AG04450 (cell line): ENCODE measurements at places on chromosomes 2 and 18.

DNA sequence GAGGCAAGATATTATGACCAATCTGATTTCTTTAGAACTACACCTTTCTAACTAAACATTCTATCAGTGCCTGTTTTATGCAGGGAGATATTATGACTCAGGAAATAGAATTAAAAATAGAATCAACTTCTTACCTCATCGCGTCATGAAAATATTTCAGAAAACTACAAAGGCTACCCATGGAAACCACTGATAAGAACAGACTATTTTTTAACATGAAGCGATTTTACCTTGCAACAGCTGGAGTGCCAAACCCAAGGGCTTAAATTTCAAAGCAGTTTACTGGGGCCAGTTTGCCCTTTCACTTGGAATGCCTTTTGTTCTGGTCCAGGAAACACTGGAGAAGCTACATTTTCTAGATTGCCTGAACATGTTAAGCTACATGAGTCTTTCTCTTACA is 304.8 kb upstream of the CCDC68 start:
- no peak for DNase-seq

GRCh38 chr2:58030771-58031170 is 15.8 kb upstream of the VRK2 start:
- DNase-seq, result no peak

- no peak for DNase-seq
Measured at GRCh38 chr2:230170532-230170931, 49.3 kb downstream of the SP110 start.

GRCh38 chr2:222671259-222672067 is at the start of gene MOGAT1:
MOGAT1 (plus strand) TSS chr2:222671658; CDS start chr2:222671786, 128 bp downstream.
- no peak for DNase-seq

GRCh38 chr2:206530727-206531126 is 87.4 kb downstream of the ADAM23 start:
- DNase-seq, result no peak

GRCh38 chr2:12852135-12852534 is 135.4 kb downstream of the TRIB2 start:
- DNase-seq, result no peak

DNA sequence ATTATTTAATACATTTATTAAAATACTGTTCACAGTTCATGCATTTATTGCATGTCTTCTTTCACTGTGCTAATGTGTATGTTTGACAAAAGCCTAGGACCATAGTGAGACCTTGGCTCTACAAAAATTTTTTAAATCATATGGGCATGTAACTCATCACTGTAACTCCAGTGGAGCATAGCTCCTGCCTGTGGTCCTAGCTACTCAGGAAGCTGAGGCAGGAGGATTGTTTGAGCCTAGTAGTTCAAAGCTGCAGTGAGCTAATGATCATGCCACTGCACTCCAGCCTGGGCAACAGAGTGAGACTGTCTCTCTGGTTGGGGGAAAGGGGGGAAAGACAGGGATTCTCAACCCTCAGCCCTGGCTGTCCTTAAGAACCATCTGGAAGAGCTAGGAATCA is 137.8 kb downstream of the PRKCE start:
- DNase-seq, result no peak

DNA sequence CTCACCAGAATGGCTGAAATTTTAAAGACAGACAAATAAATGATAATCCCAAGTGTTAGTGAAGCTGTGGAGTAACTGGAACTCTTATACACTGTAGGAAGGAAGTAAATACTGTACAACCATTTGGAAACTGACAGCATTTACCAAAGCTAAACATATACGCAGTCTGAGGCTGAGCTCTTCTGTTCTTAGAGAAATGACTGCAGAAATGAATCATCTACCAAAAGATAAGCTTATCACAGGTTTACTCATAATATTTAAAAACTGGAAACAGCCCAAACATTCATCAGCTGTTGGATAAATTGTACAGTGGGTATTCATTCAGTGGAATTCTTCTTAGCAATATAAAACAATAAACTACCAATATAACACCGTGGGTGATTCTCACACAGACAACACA is 218.2 kb upstream of the RAB12 start:
- no peak for DNase-seq

DNA sequence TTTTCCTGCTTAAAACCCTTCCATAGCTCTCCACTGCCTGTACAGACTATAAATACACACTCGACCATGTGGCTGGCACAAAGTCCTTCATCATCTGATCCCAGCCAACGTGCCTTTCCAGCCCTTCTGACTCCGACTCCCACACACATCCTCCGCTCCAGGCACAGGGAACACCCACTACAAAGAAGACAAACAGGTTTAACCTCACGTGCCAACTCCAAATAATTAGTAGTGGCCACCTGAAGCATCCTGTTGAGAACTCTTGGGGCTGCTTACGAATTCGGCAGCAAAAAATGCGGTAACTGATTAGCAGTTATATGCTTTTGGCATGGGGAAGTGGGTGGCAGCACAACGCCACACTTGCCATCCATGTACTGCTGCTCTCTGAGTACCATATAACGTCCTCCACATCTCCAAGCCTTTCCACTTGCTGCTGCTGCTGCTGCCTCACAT is 12.1 kb downstream of the SPIRE1 start:
- no peak for DNase-seq

DNA sequence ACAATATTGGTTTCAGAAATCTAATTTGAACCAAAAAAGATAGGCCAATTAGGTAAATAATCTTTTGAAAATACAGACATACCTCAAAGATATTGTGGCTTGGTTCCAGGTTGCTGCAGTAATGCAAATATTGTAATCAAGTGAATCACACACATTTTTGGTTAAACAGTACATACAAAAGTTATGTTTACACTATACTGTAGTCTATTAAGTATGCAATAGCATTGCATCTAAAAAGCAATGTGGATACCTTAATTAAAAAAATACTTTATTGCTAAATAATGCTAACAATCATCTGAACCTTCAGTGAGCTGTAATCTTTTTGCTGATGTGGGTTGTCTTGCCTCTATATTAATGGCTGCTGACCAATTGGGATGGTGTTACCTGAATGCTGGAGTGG is 67.3 kb downstream of the KYNU start:
- no peak for DNase-seq

DNA sequence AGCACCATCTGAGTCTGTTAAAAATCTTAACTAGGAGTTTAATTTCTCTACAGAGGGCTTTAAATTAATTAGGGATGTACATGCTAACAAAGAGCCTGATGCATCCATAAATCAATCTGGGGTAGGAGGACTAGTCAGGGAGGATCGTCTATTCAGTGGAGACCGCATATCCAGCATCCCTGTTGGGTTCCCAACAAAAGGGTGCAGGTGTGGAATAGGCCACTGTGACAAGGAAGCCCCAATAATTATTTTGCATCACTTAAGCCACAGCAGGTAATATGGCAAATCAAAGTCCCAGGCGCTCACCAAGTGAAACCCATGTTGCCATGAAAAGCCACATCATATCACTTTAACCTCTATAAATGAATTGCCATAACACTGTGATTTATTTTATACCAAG is 392.3 kb downstream of the NCKAP5 start:
- no peak for DNase-seq

- DNase-seq, result no peak
Measured at GRCh38 chr2:74777161-74777900, 56.6 kb upstream of the HK2 start.

DNA sequence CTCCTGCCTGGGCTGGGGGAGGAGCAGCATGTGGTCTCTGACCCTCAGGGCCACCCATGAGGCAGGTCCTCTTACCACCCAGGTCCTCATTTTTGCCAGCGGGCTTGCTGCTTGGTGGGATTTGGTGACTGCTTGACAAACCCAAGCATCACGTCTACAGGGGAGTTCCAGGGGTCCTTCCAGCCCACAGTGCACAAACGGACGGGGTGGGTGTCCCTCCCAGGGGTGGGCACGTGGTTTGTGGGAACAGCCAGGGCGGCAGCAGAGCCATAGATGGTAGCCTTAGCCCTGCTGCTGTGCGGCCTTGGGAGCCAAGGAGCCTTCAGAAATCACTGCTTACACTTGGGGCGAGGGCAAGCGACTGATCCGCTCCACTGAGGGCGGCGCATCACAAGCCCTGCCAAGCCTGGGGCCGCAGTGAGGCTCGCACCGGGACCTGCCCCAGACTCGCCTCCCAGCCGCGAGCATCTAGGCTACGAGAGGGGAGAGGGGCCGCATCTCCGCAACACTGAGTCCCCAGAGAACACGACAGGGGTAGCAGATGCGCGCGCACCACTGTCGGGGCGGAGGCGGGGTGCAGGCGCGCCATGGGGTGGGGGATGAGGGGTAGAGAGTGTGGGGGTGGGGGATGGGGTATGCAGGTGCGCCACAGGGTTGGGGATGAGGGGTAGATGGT is 36.9 kb downstream of the SNED1 start:
- DNase-seq, result no peak

DNA sequence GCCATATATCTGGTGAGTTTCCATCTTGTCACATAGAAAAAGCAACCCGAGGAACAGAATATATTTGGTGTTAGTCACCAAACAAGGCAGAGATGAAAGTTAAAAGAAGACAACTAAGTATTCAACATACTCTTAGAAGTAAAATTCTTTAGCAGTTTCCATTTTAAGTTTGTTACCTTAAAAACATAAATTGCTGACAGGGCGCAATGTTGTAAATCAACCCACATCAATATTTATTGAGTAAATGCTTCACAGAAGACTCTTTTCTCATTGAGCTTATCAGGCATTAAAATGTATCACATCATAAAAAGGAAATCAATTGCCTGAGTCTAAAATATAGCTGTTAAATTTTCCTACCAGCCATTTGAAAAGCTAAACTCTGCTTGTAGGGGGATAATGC is 603.0 kb downstream of the FBXO15 start:
- DNase-seq, result no peak

- no peak for DNase-seq
Measured at GRCh38 chr2:1486670-1487069, 73.4 kb downstream of the TPO start.

- no peak for DNase-seq
Measured at GRCh38 chr2:207188626-207189419, 23.1 kb upstream of the KLF7 start.
